ENCODE measurements at places on chromosomes 1 and 21. TPM values are rescaled to one million over a fixed set of nuclear protein-coding genes. Genes with fewer than 3 reads are reported as not detected.

- no peaks in the 10 kb centered on the region for H3K36me3 ChIP-seq
- no peak overlapping the region for H3K4me3 ChIP-seq
These were observed 22.9 kb upstream of the DISP3 start for GRCh38 chr1:11455967-11456570.

DNA sequence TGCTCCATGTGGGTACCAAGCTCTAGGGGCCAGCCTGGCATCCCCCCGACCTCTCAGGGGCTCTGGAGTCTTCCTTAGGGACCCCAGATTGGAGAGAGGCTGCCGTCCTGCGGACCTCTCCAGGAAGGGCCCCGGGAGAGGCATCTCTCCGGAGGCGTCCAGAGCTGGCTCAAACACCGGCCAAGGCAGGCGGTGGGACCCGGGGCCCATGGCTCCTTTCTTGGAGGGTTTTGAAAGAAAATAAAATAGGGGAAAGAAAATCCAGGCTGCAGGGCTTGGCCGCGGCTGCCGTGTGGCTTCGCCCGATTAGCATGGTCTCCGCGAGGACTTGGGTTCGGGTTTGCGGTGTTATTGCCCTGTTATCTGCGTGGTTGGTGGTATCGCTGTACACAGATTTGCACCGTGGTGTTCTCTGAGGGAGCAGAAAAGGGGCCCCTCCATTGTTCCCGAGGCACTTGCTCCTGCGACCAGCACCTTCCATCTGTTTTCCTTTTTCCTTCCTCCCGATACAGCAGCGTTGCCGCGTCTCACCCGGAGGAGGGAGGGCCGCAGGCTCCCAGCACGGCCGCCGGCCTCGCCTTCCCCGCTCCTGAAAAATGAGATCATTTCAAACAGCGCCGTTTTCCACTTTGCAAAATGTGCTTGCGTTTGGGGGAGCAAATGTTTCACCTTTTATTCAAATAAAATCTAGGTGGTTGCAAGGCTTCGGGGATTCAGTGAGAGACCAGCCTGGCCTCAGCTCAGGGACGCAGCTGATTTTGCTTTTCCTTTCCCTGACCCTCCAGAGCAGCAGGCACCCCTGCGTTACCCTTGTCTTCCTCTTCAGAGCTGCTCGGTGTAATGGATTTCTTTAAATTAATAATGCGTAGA is 86.3 kb downstream of the PRDM16 start:
- H3K27ac ChIP-seq = no peak overlapping the region
- DNase-seq = no peak

DNA sequence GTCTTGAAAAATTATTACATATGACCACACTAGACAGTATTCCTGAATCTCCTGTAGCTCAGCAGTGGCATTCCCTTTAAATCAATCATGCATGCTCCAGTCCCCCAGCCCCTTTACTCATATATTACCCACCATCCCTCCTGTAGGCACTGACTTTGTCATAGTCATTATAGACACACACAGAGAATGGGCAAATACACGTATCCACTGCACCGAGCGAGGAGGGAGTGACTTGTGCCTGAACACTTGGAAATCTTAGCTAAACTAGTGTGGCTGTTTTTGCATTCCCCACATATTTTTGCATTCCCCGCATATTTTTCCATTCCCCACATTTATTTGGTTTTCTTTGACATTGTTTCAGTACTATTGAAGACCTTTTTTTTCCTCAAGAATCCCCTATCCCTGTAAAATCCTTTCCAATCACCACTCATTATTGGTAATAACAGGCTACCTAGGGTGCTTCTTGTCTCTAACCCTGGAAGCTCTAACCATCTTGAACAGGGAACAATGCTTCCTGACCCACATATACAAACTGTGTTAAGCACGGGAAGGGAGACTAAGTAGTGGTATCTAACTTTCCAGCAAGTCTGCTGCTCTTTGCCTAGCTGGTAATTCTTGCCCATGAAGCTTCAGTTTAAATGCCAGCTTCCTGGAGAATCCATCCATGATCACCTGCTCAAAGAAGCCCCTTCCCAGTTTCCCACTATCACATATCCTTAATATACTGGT is 534.4 kb upstream of the CAMK1G start:
- no peak overlapping the region for H3K4me3 ChIP-seq
- H3K36me3 ChIP-seq = no peaks in the 10 kb centered on the region
- no peaks in the 10 kb centered on the region for H3K4me1 ChIP-seq
- H3K27ac ChIP-seq = no peak overlapping the region

The ERVH48-1 gene
- 0.07 TPM for total RNA-seq

DNA sequence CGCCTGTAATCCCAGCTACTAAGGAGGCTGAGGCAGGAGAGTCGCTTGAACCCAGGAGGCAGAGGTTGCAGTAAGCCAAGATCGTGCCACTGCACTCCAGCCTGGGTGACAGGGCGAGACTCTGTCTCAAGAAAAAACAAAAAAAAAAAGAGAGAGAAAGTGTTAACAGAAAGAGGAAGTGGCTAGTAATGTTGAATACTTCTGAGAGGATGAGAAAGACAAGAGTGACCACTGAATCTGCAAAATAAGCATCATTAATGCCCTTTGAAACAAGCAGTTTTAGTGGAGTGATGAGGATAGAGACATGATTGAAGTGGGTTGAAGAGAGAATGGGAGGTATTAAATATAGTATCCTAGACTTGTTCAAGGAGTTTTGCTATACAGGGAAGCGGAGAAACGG is 11.7 kb downstream of the MPZ start:
- no peaks in the 10 kb centered on the region for H3K36me3 ChIP-seq
- no peak for DNase-seq
- H3K27ac ChIP-seq = no peak overlapping the region
- H3K4me1 ChIP-seq = no peaks in the 10 kb centered on the region
- no peak overlapping the region for H3K4me3 ChIP-seq
- H3K27me3 ChIP-seq = no peaks in the 10 kb centered on the region

DNA sequence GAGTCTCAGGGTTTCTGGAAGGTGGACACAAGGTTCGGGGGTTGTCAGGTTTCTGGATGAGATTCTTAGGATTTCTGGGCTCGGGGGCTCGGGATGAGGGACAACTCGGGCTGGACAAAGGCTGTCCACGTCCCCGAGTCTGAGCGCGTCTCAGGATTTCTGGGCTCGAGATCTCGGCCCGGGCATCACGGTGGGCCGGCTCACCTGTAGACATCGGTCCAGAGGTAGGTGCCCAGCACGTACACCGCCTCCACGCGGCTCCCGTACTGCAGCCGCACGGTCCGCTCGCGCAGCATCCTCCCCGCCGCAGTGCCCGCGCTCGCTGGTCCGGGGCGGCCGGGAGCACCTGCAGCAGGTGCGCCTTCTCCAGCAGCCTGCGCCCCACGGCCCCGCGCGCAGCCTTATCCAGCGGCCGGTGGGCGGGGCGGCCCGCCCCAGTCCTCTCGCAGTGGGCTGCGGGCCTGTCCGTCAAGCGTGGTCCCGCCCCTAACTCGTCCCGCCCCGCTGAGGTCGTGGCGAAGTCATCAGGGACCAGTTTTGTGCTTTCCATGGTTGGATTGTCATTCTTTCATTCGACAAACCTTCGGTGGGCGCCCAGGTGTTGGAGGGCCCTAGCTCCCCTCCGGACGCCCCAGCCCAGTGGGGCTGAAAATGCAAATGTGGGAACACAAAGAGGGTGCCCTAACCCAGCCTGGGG is at the start of gene PADI2:
Gene PADI2, minus strand, starts transcription at position 376 of the 697 bp plus-strand sequence. Its CDS starts 80 bp downstream, at position 296.
- no peak within 1 kb of the TSS for H3K4me3 ChIP-seq
- no peaks in the 10 kb centered on the region for H3K36me3 ChIP-seq
- H3K27me3 ChIP-seq = peaks cover 47% of the 10 kb centered on the region
- H3K27ac ChIP-seq = no peak within 1 kb of the TSS
- peaks cover 10% of the 10 kb centered on the region for H3K4me1 ChIP-seq

- peaks cover 15% of the 10 kb centered on the region for H3K4me1 ChIP-seq
- no peaks in the 10 kb centered on the region for H3K36me3 ChIP-seq
- H3K27ac ChIP-seq = no peak overlapping the region
- H3K27me3 ChIP-seq = peaks cover 36% of the 10 kb centered on the region
- no peak overlapping the region for H3K4me3 ChIP-seq
These were observed 7.2 kb downstream of the INAVA start for GRCh38 chr1:200901796-200902444.

DNA sequence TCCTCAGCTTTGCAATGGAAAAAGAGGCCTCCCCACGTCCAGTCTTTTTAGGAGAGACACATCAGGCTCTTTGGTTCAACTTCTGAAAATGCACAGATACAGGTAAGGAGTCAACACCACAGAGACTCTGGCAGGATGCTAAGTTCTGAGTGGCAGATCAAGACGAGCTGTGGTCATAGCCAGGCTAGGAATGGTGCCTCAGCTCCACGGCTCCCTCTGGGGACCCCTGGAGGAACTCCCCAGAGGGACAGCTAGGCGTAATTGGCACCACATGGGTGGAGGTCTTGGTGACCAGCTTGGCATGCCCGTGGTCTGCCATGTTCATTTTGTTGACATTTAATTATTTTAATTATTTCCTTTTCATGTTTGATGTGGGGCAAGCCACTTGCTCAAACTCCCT is 206.1 kb downstream of the KAZN start:
- H3K27me3 ChIP-seq = no peaks in the 10 kb centered on the region
- H3K4me1 ChIP-seq = no peaks in the 10 kb centered on the region
- H3K27ac ChIP-seq = no peak overlapping the region
- no peaks in the 10 kb centered on the region for H3K36me3 ChIP-seq

DNA sequence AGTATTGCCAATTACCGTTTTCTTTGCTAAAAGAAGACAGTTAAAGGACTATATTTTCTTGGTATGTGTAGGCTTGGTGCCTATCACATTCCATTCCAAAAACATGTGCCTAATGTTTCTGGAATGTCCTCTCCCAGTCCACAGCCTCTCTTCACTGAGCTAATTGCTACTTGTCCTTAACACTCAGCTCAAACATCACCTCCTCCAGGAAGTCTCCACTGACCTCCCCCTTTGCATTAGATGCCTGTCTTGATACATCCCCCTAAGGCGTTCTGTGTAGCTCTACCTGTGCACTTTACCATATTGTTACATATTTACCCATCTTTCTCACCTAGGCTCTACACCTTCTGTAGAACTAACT is 195.6 kb upstream of the CAMK1G start:
- no peak overlapping the region for H3K4me3 ChIP-seq
- peaks cover 4% of the 10 kb centered on the region for H3K27me3 ChIP-seq
- H3K36me3 ChIP-seq = no peaks in the 10 kb centered on the region
- DNase-seq = no peak
- no peak overlapping the region for H3K27ac ChIP-seq

DNA sequence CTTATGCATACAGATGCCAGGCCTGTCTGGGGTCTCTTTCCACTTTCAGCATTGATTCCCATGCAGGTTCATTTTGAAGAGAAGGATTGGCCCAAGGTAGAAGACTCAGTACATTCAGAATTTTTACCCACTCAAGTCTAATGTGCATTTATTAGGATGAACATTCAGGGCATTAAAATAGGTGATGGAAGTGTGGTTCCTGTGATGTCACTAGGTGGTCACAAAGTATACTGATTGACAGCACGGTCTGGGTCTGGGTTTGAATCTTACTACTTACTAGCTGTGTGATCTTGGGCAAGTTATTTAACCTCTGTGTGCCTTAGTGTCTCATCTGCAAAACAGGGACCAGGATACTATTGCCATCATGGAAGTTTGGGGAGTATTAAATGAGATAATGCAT is 711 bp upstream of the ZNF648 start:
- peaks cover 36% of the 10 kb centered on the region for H3K27me3 ChIP-seq
- no peaks in the 10 kb centered on the region for H3K36me3 ChIP-seq
- H3K4me3 ChIP-seq = no peak overlapping the region
- H3K27ac ChIP-seq = no peak overlapping the region

GRCh38 chr1:47991187-47991586 is 6.0 kb downstream of the TRABD2B start:
- no peak for DNase-seq
- peaks cover 5% of the 10 kb centered on the region for H3K4me1 ChIP-seq
- no peak overlapping the region for H3K4me3 ChIP-seq
- no peak overlapping the region for H3K27ac ChIP-seq
- H3K36me3 ChIP-seq = no peaks in the 10 kb centered on the region

DNA sequence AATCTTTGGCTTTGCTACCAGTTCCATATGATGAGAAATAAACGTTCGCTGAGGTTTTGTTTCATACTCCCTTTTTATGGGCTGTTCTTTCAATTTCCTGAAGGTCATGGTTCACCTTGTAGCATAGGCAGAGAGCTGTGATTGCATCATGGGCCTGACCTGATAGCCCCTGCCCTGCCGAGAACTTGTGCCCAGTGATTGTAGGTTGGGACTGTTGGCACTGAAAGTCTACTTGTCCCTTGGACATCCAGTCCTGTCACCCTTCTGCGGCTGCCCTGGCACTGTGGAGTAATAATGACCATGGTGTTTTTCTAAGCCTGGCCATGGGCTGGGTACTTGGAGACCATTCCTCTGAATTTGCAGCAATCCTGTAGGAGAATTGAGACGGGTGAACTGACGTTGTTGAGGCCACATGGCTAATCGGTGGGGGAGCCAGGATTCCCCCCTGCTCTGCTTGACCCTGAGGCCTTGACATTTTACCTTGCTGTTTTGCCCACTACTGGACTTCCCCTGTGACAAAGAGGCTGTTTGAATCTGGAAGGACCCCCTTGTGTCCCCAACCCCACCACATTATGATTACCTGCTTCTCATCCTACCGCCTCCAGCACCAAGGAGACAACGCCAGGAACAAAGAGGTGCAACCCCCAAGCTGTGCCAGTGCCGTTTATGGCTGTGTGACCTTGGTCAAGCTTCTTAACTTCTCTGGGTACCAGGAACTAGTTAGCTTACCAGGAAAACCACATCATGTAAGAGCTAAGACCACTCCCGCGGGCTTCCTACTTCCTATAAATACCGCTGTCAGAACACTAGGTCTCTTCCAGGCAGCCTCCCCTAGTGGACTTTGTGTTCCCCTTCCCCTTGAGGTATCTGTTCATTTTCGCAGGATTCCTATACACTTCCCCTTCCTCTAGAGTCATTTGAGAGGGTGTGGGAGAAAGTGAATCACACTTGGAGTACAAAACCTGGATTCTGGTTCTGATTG is 23.4 kb downstream of the SESN2 start:
- H3K4me1 ChIP-seq = no peaks in the 10 kb centered on the region
- H3K36me3 ChIP-seq = peaks cover 32% of the 10 kb centered on the region
- no peak for DNase-seq
- H3K27me3 ChIP-seq = no peaks in the 10 kb centered on the region
- H3K4me3 ChIP-seq = no peak overlapping the region

DNA sequence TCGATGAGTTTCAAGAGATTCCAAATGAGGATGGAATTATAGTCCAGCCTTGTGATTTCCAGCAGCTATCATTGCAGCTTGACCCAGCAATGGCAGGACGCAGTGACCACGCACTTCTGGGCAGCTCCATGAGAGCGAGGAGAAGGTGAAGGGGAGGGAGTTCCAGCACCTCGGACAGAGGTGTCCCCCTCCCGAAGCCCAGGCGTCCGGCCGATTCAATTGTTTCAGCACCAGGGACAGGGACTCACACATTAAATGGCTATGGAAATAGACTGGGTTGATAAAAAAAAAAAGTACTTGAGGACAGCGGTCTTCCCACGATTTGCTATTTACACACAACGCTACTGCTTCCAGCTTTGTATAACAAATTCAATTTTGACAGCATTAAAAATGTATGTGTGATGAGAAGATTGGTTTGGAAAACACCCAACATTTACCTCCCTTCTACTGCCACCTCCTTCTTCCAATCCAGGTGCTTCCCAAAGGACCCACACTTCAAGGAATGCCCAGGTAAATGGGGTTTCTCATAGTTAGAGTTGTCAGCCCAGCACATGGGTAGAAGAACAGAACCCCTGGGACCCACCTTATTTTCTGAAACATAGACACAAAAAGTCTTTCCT is 71.8 kb downstream of the DISP3 start:
- DNase-seq = peak; percentile 61
- no peak overlapping the region for H3K27ac ChIP-seq
- no peak overlapping the region for H3K4me3 ChIP-seq
- H3K27me3 ChIP-seq = peaks cover 38% of the 10 kb centered on the region
- no peaks in the 10 kb centered on the region for H3K36me3 ChIP-seq
- no peaks in the 10 kb centered on the region for H3K4me1 ChIP-seq

GRCh38 chr1:31413405-31414001 is 490 bp downstream of the SERINC2 start:
- peak overlapping the region; percentile 62 for H3K4me3 ChIP-seq
- H3K27ac ChIP-seq = no peak overlapping the region
- peaks cover 6% of the 10 kb centered on the region for H3K4me1 ChIP-seq
